ENCODE measurements at places on chromosomes 7 and 10.
A peak's percentile ranks its signal among the peaks of the same experiment; 100 is the strongest.

- no peak for DNase-seq
These were observed 37.2 kb upstream of the PAPSS2 start for GRCh38 chr10:87622314-87623004.

- DNase-seq = no peak
These were observed 503 bp downstream of the CROT start for GRCh38 chr7:87345962-87346371.

DNA sequence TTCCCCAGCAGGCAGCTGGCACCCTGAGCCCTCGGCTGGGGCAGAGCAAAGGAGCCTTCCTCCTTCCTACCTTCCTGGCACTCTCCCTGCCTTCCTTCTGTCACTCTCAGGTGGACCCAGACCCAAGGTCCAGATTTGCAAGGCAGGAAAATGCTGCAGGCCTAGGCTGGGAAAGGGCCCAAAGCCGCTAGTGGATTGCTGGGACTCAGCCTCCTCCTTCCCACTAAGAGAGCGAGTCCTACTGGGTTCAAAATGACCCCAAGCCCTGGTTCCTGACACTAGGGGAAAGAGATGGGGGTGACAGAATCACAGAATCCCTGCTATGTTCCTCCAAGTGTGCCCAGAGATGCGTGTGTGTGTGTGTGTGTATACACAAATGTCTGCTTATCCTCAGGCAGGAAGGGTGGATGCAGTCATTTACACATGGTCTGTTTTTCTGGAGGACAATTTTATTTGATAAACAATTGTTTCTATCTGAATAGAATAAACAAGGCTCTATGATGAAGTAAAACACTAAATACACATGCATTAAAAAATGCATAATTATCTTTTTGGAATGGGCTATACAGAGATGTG, 1.3 kb upstream of the PLAU start:
- DNase-seq = no peak

GRCh38 chr10:116868722-116869121, 19.4 kb downstream of the ENO4 start:
- no peak for DNase-seq

- DNase-seq = no peak
These were observed 157.0 kb downstream of the TAX1BP1 start for GRCh38 chr7:27897001-27897400.

- DNase-seq = peak; percentile 67
These were observed 6.9 kb upstream of the CYP2E1 start for GRCh38 chr10:133520193-133520738.

- no peak for DNase-seq
These were observed 286.2 kb downstream of the PLXNA4 start for GRCh38 chr7:132290021-132290420.
